WTC11 (cell line): ENCODE measurements at places on chromosomes 5 and 9.
A peak's percentile ranks its signal among the peaks of the same experiment; 100 is the strongest.

DNA sequence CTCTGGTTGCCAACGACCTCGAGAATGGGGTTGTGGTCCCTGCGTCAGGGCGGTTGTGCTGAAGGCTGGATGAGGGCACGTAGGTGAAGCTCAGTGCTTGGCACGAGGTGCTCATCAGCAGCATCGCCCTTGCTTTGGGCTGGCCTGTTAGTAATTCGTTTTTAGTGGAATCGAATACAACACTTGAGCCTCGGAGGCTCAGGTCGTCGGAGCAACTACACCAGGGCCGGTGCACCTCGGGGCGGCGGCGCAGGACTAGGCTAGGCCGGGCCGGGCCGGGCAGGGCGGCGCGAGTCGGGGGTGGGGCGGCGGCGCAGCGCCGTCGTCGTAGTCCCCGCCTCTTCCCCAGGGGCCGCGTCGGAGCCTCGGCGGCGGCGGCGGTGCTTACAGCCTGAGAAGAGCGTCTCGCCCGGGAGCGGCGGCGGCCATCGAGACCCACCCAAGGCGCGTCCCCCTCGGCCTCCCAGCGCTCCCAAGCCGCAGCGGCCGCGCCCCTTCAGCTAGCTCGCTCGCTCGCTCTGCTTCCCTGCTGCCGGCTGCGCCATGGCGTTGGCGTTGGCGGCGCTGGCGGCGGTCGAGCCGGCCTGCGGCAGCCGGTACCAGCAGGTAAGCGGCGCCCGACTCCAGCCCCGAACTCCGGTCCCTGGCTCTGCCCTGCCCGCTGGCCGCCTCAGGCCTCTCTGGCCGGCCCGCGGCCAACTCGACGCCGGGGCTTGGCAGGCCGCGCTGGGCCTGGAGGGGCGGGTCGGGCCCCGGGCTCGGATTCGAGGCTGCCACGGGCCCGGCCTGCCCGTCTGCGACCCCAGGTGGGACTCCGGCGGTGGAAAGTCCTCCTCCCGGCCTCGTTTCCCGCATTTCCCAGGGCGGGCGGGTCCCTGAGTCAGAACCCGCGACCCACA is at the start of gene NDFIP1:
TSS of gene NDFIP1 (plus strand) at position 348 of the 899 bp plus-strand sequence. CDS start at position 544, 196 bp downstream.
- peak; percentile 84 for DNase-seq

GRCh38 chr5:115978779-115979178 is 16.5 kb downstream of the LVRN start:
- no peak for DNase-seq

DNA sequence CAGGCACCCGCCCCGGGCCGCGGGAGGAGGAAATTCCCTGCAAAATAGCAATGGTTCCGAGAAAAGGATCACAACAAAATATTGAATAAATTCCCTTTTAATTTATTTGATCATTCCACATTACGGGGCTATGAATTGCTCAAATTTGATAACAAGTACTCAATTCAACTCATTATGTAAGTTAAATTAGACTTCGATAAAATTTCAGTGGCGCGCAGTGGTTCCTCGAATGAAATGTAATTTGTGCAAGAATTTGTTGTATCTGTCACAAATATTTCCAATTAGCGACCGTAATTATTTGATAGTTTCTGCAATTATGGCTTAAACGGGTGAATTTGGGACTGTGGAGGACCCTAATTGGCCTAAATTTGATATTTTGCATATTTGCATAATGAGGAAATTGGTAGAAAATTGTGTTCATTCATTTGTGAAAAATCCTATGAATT is 76.0 kb upstream of the TBCA start:
- no peak for DNase-seq

GRCh38 chr5:37715361-37715760 is 124.5 kb downstream of the GDNF start:
- no peak for DNase-seq

DNA sequence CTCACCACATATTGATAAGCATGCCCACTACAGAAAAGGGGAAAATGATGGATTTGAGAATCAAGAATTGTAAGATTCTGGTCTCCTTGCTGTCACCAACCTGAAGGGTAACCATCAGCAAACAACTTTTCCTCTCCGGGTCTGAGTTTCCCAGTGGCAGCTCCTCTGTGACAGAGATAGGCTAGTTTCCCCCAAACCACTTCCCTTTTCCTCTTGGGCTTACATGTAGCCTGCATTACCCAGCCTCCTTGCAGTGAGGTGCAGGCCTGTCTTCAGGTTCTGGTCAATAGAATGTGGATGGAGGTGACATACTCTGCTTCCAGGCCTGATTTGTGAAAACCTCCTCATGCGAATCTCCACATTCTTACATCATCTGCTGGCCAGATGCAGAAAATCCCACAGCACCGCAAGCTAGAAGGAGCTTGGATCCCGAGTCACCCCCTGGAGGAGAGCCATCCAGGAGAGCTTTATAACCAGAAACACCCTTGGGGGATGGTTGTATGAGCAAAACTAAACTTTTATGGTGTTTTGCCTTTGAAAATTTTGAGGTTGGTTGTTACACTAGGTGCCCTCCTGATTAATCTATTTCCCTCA is 206.1 kb downstream of the RGS3 start:
- DNase-seq = no peak

DNA sequence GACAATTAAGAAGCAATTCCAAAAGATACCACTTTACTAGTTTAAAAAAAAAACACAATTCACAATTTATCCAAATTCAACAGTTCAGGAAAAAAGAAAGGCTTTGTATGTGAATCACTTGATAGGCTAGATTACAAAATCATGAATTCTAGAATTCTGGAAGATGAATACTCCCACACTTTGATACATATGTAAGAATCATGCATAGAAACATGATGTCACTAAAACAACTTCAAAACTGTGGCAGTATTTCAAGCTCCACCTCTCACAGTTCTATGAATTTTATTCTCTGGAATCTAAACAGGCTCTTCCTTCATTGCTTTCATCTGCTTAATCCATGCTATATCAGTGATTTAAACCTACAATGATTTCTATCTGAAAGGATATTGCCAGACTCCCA is 51.0 kb downstream of the GNAQ start:
- no peak for DNase-seq

- no peak for DNase-seq
Measured at GRCh38 chr5:122301016-122301415, 11.0 kb upstream of the SNCAIP start.

GRCh38 chr9:133368249-133368881 is 7.5 kb downstream of the SURF4 start:
- DNase-seq = no peak

DNA sequence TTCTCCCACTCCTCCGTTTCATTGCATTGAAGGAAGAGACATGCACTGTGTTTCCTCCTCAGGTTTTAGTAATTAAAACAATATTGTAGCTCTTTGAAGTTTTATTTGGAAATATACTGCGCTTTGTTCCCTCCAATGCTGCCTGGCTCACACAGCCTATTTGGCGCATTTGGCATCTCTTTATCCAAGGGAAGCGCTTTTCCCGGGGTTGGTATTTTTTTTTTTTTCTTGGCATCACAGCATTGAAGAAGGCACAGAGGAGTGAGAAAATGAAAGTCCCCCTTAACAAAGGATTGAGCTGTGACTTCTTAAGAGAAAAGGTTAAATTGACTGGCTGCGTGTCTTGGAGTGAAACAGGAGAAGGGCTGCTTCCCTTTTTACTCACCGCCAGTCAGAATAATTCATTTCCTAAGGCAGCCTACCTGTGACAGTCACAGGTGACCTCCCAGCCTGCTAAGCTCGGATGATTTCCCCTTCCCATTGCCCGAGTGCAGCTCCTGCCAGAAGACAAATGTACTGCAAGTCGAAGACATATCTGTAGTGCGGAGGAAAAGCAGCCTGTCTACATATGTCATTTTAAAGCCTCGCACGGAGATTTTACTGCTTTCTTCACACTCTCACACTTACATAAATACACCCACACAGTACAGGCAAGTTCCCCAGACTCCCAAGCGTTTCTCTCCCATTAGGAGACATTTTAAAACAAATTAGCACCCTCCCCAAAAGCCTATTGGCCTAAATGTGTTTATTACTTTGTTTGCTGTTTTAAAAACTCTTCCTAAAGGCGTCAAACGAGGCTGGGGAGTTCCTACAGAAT is 665.5 kb upstream of the ZNF608 start:
- DNase-seq = peak; percentile 37

DNA sequence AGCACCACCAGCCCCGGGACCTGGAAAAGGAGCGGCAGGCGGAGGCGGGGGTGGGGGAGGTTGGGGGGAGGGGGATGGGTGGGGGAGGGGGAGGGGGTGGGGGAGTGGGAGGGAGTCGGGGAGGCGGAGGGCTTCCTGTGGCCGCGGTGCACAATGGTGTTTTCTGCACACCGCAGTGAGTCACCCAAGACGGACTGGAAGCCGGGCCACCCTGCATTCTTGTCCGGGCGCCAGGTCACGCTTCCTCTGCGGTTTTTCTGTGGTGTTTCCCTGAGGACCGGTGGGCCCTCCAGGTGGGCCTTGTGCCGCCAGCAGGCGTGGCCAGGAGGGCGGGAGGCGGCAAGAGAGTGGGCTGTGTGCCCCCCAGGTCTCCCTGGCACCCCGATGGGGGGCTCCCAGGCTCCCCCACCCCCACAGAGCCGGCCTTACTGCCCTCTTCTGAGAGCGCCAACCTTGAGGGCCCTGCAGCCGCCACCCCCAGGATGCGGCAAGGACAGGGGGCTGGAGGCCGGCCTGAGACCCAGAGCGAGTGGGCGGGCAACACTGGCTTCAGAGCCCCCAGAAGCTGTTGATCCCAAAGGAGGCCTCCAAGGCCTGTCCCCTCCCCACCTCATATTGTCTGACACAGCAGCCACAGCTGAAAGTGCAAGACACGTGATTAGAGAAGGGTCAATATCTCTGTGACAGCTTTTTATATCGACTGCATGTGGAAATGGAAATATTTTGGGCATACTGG is 11.1 kb downstream of the EXD3 start:
- DNase-seq = no peak

DNA sequence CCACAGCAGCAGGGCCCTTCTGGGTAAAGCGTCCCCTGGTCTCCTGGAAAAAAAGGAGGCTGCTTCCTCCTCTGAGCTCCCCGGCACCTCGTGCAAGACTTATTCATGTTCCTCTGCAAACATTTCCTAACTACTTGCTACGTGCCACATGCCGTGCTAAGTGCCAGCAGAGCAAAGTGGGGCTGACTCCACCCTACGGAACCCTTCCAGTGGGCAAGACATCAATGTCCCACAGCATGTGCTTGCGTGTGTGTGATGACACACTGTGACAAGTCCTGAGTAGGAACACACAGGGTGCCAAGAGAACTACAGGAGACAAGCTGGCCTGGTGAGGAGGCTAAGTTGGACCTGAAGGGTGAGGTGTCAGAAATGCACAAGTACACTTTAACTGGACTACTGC is 57.4 kb downstream of the SEMA4D start:
- no peak for DNase-seq

GRCh38 chr9:88587182-88587581 is 52.2 kb downstream of the NXNL2 start:
- DNase-seq = no peak

DNA sequence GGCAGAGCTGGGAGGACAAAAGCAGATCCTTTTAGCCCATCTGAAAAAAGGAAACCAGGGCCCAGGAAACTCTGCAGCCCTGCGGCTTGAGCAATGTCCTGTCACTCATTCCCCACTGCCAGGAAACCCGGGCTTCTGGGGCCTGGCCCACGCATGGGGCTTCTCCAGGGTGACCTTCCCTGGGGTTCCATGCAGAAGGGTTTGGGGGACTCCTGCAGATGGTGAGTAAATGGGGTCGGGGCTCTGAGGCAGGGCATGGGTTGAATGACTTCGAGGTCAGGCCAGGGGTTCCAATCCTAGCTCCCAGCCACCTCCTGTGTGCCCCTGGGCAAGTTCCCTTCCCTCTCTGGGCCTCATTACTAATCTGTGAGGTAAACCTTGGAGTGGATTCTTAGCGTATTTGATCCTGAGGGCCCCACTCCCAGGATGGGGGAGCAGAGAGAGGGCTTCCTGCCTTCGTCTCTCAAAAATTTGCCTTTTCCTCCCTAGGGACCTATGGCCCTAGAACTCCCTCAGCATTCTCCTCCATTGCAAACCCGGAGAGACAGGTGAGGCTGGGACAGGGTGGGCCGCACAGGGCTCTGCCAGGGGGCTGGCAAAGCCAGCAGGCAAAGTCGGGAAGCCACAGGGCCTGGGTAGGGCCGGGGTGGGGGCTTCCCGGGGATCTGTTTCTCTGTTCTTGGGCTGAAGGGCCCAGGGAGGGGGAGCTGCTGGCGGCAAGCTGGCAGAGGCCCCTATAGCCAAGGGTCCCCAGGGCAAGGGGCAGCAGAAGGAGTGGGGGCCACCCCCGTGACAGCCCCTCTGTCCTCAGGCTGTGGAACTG is 25.8 kb downstream of the ADGRD2 start:
- no peak for DNase-seq

DNA sequence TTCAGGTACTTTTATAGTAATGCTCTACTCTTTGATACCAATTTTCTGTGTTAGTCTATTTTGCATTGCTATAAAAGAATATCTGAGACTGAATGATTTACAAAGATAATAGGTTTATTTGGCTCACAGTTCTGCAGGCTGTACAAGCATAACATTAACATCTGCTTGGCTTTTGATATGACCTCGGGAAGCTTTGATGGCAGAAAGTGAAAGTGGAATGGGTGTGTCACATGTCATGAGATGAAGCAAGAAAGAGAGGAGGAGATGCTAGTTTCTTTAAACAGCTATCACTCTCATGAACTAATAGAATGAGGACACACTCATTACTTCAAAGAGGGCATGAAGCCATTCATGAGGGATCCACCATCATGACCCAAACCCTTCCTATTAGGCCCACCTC is 270.9 kb upstream of the IL12B start:
- no peak for DNase-seq

DNA sequence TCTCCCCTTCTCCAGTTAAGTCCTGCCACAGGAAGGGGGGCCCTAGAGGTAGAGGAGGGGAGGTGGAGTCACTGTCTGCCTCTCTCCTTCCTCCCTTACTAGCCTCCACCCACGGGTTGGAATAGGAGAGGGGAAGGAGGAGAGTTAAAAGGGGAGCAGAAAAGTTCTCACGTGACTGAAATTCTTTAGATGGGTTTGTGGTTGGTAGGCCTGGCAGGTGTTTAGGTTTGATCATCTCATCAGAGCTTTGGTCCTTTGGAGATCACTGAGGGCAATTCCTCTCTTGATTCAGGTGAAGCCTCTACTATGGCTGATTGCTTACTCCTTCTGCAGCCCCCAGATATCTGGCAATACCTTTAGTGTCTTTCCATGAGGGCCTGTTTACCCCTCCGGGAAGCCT is 24.9 kb upstream of the C5orf63 start:
- DNase-seq = no peak

- no peak for DNase-seq
Measured at GRCh38 chr5:5235685-5236084, 95.6 kb downstream of the ADAMTS16 start.

DNA sequence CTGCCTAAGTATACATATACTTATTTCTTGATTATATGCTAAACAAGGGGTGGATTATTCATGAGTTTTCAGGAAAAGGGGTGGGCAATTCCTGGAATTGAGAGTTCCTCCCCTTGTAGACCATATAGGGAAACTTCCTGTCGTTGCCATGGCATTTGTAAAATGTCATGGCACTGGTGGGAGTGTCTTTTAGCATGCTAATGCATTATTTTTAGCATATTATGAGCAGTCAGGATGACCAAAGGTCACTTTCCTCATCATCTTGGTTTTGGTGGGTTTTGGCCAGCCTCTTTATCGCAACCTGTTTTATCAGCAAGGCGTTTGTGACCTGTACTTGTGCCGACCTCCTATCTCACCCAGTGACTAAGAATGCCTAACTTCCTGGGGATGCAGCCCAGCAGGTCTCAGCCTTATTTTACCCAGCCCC is 80.9 kb downstream of the ALDH7A1 start:
- DNase-seq = no peak
